Fibroblast of the aortic adventitia (primary cell): ENCODE measurements at places on chromosomes 11 and 22.

DNA sequence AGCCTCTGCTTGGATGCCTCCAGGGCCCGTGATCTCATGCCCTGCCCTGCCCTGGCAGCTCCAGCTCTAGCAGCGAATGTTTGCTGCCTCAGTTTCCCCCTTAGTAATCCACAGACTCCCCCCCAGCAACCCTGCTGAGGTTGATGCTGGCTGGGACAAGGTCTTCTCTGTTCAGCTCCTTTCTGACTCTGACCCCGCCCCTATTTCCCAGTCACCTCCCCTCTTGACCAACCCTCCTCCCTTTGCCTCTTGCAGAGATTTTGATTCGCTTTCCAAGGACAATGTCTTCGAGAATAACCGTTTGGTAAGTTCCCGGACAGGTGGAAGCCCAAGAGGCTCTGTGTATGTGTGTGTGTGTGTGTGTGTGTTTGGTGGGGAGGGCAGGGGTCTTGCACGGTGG is 5.6 kb downstream of the MICALL1 start:
- DNase-seq = no peak

DNA sequence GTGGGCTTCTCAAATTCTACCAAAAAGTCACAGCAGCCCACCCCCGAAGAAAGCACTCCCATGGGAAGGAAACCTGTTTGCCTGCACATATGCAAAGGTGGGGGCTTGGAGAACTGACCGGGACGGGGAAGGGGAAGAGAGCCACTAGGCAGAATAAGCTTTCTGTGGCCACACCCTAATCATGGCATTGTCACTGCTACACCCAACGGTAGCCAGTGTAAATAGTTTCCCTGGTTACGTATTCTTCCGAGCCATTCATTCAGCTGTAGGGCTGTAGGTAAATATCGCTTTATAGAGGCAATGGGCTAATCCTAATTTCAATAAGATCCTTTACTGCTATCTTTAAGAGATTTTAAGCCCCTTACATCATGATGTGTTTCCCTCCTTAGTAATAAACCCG is 61.7 kb downstream of the PRDM11 start:
- DNase-seq = no peak

GRCh38 chr22:50170453-50171318 is at the start of gene PANX2:
Gene PANX2 (plus strand): TSS chr22:50170731. CDS start chr22:50170731, 0 bp downstream.
- DNase-seq = no peak

- DNase-seq = no peak
Measured at GRCh38 chr11:115939104-115939730, 435.0 kb upstream of the CADM1 start.

- peak; percentile 36 for DNase-seq
Measured at GRCh38 chr22:19962909-19963806, 21.5 kb upstream of the TXNRD2 start.

DNA sequence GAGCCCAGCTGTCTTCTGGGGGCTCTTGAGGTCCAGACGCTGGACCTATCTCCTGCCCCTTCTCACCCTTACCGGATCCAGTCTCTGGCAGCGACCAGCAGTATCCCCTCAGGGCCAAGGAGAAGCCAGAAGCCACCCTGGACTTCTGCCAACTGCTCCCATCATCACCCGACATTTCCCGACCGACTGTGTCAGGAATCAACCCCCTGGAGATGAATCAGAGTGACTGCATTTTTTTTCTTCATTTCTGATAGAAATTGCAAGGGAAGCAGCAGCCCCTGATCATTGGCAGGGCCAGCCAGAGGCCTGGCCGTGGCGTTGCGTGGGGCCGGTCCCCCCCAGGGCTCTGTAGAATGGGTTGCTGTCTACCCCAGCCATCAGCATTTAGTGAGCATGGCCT is 5.2 kb upstream of the LIF start:
- DNase-seq = peak; percentile 49

- no peak for DNase-seq
Measured at GRCh38 chr11:61068581-61068980, 33.7 kb upstream of the CD5 start.
